ENCODE measurements at places on chromosomes 1 and 21.

- DNase-seq: no peak
Measured at GRCh38 chr1:167708940-167709389, 12.8 kb upstream of the MPZL1 start.

DNA sequence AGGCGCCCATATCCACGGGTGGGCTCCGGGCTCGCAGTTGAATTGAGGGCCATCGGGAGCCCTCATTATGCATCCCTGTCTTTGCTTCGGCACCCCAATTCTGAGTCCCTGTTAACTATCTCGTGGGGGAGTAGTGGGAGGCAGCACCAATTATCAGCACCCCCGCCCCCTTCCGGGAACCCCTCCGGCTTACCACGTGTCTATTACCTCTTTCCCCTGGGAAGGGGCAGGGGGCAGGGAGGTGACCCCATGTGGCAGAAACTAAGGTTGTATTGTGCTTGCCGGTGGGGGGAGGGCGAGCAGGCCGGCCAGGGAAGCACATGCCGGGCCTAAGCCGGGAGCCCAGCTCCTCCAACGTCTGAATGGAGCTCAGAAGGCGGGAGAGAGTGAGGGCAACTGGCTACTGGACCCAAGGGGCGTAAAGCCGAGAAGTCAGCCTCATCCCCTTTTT, 1.0 kb downstream of the LIN28A start:
- DNase-seq: no peak

DNA sequence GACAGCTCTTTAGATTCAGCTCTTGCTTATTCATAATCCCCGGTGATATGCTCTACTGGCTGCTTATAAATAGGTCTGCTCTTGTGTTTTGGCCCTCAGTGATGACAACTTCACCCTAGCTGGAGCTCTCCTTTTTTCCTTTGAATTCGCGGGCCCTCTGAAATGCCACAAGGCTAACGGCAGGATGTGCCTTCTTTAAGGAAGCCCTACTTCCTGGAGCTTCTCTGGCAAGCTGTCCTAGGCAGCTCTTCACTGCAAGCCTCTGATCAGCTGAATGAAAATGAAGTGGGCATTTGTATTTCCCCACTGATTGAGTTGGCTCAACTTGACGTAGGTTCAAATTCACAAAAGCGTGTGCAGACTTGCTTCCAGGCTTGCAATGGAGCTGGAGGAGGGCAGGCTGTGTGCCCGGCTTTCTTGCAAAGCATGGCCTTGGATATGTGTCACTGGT, 22.2 kb downstream of the SGIP1 start:
- no peak for DNase-seq

GRCh38 chr1:216531263-216532239, 108.3 kb upstream of the USH2A start:
- DNase-seq: peak; percentile 11

DNA sequence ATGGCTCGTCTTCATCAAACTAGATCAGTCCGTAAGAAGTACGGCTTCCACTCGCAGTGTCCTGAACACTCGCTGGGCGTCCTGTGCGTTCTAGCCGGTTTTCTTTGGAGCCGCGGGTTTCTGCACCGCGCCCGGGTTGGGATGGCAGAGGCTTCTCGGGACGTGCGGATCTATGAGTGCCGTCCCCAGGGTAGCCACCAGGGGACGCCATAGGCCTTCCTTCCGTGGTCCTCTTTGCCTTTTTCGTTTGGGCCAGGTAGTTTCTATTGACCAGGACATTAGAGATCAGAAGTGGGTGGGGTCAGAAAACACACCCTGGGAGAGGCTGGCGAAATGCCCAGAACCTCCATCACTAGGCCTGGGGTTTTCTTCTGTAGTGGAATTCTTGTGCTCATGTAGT, 273.8 kb downstream of the FAM72C start:
- no peak for DNase-seq

GRCh38 chr1:91129017-91129416, 107.2 kb upstream of the ZNF644 start:
- no peak for DNase-seq

GRCh38 chr1:87863317-87863716, 534.6 kb downstream of the LMO4 start:
- no peak for DNase-seq

GRCh38 chr1:218433744-218434143, 88.6 kb downstream of the TGFB2 start:
- no peak for DNase-seq

GRCh38 chr21:26877018-26877417, 31.8 kb upstream of the ADAMTS1 start:
- DNase-seq: no peak

- no peak for DNase-seq
Measured at GRCh38 chr1:216700779-216701178, 22.4 kb downstream of the ESRRG start.

DNA sequence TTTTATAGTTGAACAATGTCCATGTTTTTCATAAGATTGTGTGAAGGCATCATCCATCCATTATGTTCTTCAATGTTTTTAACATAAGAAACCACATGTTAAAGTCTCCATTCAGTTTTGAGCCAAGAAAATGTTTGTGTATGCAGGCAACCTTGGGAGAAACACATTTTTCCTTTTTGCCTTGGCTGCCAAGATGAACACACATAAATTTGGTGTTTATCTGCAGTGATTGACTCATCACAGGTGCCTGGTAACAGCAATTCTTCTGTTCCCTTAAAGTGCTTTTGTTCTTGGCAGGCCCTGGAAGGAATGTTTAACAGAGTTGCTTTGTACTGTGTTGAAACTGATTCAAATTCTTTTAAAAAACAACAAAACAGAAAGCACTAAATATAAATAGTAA, 709.9 kb upstream of the ADGRL4 start:
- peak; percentile 91 for DNase-seq

DNA sequence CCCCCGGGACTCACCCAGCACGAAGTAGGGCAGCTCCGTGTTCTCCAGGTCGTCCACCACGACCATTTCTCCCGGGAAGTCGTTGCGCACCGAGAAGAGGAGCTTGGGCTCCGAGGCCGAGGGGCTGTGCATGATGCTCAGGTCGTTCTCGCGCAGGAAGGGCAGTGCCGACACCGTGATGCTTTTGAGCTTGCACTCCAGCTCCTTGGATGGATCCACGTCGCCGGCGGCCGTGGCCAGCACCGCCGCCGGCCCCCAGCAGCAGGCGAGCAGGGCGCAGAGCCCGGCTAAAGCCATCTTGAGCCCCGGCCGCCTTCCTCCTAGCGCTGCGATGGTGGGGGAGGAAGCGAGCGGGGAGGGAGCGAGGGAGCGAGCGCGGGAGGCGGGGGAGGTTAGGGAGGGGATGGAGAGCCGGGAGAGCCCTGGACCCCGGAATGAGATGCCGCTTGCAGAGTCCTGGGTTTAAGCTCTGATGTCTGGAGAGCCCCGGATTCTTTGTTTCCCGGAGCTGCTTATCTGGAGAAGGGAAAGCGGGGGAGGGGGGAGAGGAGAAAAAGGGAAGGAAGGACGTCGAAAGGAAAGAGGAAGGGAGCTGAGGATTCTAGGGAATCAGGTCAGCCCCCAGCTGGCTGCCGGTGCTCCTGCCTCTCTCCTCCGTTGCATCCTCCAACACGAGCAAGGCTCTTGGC, at the start of gene ASTN1:
Gene ASTN1, minus strand, starts transcription at position 333 of the 689 bp plus-strand sequence. Its CDS starts 36 bp downstream, at position 297.
- no peak for DNase-seq

DNA sequence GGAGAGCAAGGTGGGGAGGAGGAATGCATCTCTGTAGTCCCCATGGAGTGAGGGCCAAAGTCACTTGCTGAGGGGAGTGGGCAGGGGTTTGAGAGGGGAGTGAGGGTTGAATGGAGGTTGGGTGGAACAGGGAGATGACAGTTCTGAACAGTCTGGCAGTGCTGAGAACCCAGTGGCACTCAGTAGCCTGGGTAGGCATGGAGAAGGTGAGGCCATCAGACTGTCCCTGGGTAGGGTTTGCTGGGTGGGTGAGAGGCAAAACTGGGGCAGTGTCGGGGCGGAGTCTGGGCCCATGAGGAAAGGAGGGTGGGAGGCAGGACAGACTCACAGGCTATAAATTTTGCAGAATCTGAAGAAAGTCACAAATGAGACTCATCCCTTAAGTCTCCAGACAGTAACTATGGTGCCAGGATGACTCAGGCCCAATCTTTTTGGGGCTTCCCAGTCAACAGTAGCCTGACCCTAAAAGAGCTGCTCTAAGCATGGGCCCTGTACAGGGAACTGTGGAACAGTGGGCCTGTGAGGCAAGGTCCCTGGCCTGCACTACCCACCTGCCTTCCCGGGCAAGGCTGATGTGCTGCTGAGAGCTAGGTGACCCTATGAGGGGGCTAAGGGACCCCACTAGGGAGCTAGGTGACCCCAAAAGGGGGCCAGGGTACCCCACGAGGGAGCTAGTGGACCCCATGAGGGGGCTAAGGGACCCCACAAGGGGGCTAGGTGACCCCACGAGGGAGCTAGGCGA, 51.0 kb upstream of the DMRTB1 start:
- DNase-seq: no peak

DNA sequence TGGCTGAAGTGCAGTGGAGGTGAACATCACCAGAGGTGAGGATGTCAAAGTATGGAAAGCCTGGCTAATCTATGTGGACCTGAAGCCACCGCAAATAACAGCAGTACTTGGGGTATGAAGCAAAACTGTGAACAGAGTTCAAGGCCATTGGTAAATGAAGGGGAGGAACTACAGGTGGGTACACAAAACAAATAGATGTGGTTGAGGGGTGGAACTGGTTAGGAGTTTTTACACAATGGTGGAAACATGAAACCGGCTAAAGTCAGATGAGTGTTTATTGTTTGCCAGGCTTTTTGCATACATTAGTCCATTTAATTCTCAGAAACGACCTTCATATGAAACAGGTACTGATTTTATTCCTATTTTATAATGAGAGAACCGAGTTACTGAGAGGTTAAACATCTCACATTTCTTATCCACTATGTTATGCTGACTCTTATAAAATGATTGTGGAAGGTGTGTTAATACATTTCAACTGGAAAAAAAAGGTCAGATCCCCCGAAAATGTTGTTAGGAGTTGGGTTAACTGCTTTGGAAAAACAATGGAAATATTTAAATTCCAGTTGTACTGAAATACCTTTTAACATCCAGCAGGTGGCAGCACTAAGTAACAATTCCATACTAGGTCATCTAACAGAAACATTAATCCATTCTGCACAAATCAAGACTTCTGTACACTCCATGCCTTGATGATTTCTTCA, 44.3 kb upstream of the GTF2B start:
- DNase-seq: no peak

- DNase-seq: no peak
Measured at GRCh38 chr1:62426237-62426636, 10.6 kb upstream of the USP1 start.

GRCh38 chr1:161907265-161907664, 116.4 kb downstream of the OLFML2B start:
- DNase-seq: no peak

GRCh38 chr1:163399976-163400601, 78.3 kb downstream of the NUF2 start:
- no peak for DNase-seq

DNA sequence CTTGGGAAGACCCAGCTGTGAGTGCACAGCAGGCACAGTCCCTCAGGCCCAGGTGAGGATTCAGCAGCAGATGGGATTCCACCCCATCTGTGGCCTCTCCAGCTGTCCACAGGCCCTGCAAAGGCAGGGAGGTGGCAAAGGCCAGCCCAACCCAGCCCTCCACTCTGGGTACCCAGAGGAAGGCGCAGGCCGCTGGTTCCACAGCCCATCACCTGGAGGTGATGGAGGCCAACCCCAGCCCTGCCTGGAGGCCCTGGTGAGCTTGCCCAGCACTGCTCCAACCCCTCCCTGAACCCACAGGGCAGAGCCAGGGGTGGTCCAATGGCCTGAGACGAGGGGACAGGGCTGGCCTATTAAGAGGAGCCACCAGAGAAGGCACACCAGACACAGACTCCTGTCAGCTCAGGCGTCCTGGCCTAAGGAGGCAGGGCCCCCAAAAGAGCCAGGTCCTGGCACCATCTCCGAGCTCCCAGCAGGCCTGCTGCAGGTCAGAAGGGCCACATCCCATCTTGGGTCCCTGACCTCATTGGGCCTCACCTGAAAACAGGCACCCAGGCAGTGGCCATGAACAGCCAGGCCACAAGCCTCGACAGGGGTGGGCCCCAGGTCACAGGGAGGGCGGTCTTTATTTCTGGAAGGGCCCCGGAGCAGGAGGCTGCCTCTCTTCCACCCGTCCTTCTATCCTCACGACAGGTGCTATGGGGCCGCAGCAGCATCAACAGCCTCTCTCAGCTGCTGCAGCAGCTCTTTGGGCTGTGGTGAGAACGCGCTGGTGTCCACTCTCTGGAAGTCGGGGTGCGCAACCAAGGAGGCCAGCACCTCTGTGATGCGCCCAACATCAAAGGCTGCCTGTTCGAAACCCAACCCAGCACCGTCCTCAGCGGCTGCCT, 3.2 kb downstream of the JMJD4 start:
- DNase-seq: no peak

DNA sequence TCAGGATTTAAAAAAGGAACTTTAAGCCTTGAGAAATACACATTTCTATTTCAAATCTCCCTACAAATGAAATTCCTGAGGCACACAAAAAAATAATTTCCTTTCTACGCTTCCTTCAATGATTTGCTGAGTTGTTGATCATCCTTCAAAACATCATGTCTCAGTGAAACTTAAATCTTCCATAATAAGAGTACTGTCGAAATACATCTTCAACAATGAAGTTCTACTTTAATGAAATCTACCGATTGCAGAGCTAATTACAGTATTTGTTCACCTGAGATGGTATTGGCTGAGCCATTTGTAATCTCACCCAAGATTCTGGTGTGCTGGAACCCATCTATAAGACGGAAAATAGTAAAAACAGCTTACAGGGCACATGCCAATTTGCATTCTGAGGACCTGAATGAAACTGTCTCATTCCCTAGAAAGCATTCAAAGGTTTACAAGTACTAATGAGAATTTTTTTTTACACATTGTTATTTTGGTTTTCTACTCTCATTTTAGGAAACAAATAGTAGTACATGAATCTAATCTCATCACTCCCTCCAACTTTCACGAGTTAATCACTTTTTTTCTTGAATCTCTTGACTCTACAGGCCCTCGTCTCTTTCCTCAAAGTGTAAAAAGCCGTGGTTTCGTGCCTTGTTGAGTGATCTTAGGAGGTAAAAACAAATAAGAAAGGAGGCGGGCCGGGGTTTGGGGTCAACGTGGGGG, 1.1 kb downstream of the CHML start:
- DNase-seq: no peak

DNA sequence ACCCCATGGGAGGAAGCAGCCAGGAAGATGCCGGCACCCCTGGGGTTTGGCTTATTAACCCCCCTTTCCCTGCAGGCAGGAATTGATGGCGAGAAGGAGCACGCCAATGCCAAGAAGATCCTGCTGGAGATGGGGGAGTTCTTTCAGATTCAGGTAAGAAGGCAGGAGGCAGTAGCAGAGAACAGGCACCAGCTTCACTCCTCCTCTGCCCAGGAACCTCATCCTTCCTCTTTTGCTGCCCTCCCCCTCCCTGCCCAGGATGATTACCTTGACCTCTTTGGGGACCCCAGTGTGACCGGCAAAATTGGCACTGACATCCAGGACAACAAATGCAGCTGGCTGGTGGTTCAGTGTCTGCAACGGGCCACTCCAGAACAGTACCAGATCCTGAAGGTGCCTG, 1.2 kb upstream of the RUSC1 start:
- no peak for DNase-seq
